ENCODE measurements at places on chromosomes 4 and X.

DNA sequence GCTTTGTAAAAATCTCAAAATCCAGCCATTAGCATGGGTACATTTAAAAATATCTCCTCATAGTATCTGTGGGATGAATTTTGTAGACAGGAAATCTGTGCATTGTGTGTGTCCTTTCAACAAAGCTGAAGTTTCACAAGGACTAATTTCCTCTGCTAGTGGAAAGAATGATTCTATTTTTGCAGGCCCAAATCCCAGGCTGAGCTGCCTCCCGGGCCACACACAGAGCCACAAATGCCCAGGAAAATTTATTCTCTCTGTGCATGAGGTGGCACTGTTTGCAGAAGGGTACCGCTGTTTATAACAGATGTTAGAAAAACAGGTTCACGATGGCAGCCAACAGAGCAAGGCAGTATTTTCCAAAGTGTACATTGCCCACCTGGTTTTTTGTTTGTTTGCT is 11.0 kb upstream of the VCX3B start:
- no peak for DNase-seq

- DNase-seq = no peak
Measured at GRCh38 chr4:54659313-54659712, 1.6 kb downstream of the KIT start.

GRCh38 chr4:10733481-10734062 is 49.0 kb upstream of the CLNK start:
- DNase-seq = no peak

DNA sequence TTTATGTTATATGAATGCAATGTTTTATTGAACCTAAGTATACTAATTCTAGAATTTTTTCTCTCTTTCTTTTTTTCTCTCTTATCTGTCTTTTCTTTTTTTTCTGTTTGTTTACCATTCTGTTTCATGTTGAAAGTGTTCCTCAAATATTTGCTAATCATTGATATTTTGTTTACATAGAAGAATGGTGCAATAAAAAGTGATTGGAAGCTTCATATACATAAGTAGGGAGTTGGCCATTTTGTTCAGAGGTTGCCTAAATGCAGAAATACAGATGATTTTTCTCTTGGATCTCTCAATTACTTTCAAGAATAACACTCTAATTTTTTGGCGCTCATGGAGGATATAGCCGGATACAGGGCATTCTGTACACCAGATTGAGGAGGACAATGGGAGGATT is 5.7 kb upstream of the SERTM2 start:
- no peak for DNase-seq

GRCh38 chrX:1491851-1492349 is 39.2 kb upstream of the ASMTL start:
- DNase-seq = no peak

- no peak for DNase-seq
Measured at GRCh38 chrX:63740382-63740781, 44.6 kb downstream of the ARHGEF9 start.

DNA sequence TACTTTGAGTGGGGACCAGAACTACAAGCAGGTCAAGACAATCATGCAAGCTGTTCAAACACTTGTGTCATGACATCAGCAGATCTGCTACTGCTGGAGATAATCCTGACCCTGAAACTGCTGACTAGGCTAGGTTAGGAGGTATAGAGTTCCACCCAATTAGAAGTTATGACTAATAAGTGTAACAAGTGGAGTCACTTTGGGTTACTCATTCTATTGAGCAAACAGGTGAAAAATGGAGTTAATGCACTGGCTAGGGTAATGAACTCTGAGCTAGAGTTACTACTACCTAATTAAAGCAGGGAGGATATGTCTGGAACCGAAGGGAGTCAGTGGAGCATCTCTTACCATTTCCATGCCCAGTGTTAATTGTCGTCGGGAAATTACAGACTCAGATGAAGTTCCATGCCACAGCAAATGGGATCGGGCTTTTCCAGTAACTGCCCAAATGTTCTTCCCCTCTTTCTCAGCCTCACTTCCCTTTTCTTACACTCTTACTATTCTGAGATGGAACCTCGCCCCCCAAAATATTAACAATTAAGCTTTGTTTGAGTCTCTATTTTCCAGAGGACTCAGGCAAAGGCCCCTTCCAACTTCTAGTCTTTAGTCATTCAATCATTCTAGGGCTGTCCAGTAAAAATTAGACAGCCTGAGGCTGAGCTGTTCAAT is 19.8 kb upstream of the MANBA start:
- no peak for DNase-seq

- no peak for DNase-seq
Measured at GRCh38 chrX:119492463-119492862, 24.2 kb downstream of the SLC25A5 start.

- DNase-seq = no peak
Measured at GRCh38 chr4:136009258-136009832, 1522.9 kb downstream of the PCDH18 start.

DNA sequence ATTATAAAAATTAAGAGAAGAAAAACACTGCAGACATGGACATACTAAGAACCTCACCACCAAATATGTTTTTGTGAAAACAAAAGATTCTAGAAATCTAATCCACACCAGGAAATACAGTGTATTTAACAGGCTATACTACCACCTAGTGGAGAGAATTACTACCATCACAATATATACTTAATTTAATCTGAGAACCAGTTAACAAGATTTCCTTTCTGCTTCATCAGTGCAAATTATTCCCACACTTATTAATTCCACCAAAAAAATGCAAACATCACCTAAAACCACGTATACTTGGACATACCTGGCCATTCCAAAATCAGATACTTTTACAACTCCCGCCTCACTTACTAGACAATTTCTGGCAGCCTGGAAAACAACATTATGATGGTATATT is 7.0 kb upstream of the TXK start:
- DNase-seq = peak; percentile 7

DNA sequence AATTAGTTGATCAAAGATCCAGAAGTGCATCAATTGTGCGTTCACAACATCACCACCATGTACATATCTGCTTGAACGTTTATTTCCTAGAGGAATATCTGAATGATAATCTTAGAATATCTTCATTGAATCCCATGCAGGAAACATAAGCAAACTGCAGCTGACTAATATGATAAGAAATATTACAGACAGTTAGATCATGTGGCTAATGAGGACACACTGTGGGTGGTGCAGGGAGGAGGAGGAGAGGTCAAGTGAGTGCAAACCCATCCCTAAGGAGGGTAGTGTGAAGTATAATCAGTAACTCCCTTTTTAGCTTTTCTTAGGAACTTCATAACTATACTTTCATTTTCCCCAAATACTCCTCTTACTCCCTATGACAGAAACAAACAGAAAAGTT is 58.3 kb upstream of the HPGD start:
- DNase-seq = no peak

GRCh38 chrX:155951237-155951789 is 46.2 kb upstream of the IL9R start:
- no peak for DNase-seq

DNA sequence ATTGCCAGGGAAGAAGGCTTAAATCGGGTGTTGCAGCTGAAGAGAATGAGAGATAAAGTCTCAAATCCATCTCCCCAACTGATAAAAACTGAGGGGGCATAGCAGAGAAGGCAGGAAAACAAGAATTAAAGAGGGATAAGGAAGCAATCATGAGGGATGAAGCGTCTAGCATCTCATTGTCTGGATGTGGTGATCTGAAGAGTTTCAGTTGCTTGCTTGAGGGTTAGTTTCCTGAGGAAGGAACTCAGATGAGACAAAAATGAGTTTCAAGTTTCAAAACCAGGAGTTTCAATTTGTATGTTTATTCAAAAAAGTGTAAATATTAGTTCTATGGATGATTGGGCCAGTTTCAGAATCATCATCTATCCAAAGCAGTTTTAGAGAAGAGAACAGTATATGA is 496.9 kb downstream of the RAB28 start:
- DNase-seq = no peak
